ENCODE measurements at places on chromosomes 1 and 21.

DNA sequence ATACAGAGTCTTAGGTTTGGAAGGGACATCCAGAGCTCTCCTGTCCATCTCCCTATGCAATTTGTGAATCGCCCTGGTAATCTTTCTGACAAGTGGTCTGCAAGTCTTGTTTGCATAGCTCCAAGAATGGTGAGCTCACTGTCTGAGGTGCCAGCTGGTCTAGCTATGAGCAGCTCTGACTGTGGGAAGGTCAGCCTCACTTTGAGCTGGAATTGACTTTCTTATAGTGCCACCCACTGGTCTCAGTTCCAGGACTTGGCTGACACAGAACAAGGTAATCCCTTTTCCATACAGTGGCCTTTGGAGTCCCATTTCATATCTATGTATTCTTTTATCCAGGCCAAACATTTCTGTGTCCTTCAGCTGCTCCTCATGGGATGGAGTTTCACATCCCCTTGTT lies 95.6 kb upstream of the C8B start:
- peak; percentile 1 for DNase-seq

GRCh38 chr21:26449161-26449560 lies 123.9 kb downstream of the CYYR1 start:
- DNase-seq: no peak

GRCh38 chr21:42063571-42064521 lies 7.3 kb upstream of the UMODL1 start:
- DNase-seq: peak; percentile 61

DNA sequence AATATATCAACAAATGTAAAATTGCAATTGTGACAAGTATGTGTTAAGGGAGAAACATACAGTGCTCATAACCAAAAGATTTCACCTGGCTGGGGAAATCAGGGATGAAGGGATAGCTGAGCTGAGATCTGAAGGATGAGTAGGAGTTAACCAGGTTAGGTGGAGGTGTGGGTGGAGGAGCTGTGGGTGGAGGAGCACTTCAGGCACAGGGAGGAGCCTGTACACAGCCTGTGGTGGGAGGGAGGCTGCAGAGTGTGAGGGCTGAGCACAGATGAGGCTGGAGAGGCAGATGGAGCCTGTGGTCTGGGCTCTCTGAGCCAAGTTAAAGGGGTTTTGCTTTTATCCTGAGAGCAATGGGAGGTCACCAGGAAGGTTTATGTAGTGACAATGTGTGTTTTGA lies 111.9 kb downstream of the XCL2 start:
- no peak for DNase-seq

DNA sequence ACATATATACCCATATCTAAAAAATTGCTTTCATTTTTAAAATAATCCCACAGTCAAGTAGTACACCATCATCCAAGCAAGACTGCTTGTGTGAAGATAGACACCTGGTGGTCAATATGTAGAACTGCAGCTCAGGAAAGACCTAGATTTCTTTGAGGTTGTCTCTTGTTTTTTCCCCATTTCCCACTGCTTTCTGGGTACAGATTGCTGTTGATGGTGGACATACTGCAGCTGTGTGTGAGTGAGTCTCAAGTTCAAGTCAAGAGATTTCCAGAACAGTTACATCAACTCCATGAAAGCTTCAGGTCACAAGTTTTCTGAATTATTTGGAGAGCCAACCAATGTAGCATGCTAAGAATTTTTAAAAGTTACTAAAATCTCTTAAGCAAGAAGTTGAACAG lies 306.4 kb downstream of the DUSP10 start:
- no peak for DNase-seq

DNA sequence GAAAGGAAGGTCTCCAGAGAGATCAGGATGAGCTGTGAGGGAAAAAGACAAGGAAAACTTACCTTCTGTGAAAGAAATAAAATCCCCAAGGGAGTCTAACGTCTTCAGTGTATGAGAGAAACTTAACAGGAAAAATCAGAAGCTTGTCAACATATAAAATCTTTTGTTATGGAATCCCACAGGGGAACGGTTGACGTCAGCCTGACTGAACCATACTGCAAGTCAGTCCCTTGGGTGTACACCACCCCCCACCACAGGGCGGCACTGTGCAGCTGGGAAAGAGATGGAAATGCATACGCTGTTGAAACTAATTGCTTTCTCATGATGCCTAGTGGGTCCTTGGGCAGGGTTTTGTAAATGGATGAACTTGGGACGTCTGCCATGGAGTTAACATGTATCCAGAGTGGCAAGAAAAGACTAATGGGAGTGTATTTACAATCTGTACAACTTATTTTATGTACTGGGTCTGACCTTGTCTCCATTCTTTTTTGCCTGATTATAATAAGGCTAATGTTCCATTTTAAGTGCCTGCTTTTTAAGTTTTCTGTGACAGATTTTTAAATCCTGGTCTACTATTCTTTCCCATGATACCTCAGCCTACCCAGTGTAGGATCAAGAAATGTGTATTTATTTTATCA lies 22.7 kb downstream of the UTP25 start:
- peak; percentile 82 for DNase-seq

DNA sequence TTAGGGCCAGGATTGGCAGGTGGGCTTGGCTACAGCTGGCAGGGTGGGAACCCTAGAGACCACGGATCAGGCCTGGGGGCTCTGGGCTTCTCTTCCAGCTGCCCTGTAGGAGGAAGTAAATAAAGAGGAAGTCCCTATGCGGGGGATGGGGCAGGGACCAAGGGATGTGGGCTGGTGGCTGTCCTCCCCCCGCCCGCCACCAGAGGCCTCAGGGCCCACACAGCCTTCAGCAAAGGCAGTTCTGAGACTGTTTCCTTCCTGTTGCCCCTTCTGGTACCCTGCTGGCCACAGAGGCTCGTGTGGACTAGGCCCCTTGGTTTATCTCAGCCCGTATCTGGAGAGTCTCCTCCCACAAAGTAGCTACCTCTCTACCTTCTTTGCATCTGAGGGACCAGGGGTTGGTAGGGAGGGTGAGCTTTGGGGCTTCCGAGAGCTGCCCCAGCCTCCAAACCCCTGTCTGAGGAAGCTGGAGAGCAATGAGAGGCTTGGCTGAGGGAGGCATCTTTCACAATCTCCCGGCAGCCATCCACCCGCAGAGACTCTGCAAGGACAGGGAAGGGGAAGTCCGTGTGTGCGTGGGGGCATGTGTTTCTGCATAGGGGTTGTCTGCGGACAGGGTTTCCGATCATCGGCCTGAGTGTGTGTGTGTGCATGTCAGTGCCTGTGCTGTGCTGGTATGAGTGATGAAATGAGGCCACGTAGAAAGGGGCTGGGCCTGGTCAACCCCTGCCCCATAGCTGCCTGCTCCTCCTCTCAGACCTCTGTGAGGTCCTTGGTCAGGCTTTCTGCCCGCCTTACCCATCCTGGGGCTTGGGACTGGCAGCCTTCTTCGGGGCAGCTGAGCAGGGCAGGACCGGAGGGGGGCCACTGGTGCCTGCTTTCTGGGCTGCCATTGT lies 12.5 kb downstream of the RPS6KA1 start:
- DNase-seq: peak; percentile 45
